HFFc6 (cell line): ENCODE measurements at places on chromosomes 3 and 15. TPM values are rescaled to one million over a fixed set of nuclear protein-coding genes. Genes with fewer than 3 reads are reported as not detected.

DNA sequence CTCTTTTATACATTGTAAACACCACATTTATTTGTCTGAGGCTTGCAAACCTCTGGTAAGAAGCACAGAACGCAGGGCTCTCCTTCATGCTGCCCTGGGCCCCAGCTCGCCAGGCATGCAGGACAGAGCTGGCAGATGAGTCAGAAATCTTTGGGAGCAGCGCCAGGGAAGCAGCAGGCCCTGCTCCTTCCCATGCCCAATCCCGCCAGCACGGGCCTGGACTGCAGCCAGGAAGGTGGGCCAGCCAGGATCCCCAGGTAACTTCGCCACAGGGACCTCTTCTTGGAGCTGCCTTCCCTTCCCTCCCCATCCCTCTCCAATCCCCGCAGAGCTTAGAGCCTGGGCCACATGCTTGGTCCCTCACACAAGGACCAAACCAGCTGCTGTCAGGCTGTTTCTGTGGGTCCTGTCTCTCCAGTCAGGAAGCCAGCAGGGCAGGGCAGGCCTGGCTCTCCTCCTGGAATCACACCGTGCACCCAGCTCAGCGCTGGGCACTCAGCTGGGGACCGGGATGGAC lies 8.8 kb downstream of the STOML1 start:
- DNase-seq = peak; percentile 84

GRCh38 chr3:23942546-23942945 lies 2.5 kb upstream of the NR1D2 start:
- DNase-seq = no peak

DNA sequence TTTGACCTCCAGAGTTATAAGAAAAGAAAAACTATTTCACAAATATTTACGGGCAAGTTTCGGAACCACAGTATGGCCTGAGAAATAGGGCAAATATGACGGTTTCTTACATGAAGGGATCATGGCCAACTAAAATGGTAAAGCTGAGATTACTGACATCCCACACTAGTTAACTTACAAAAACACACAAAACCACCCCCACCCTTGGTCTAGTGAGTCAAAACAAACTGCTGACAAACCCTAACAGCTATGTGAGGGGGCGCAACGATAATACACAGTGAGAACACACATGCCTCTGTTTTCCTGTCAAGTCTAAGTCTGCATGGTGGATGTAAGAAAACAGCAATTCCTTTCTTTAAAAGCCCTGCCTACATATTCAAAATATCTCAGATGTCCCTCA lies 32.3 kb downstream of the CBLB start:
- DNase-seq = peak; percentile 32

- no peak for DNase-seq
These were observed 85.1 kb upstream of the NTRK3 start for GRCh38 chr15:88341653-88342052.

PP2D1 gene
- total RNA-seq = not detected in 3 replicates

DNA sequence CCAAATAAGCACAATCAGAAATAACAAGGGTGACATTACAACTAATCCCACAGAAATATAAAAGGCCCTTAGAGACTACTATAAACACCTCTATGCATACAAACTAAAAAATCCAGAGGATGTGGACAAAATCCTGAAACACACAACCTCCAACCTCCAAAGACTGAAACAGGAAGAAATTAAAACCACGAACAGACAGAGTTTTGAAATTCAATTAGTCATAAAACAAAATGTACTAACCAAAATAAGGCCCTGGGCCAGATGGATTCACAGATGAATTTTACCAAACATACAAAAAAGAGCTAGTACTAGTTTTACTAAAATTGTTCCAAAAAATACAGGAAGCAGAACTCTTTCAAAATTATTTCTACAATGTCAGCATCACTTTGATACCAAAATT lies 1043.6 kb downstream of the DIPK2A start:
- DNase-seq = no peak

- DNase-seq = peak; percentile 61
These were observed 794.8 kb downstream of the MCTP2 start for GRCh38 chr15:95025924-95026728.

SNTN gene
- total RNA-seq = not detected in 3 replicates

GRCh38 chr3:49674497-49674983 lies 389 bp downstream of the APEH start:
- no peak for DNase-seq

- DNase-seq = no peak
These were observed 339.8 kb downstream of the THSD4 start for GRCh38 chr15:71455107-71455506.

IL1RAP gene
- total RNA-seq = 3.4 to 5.4 TPM (median 5.0 TPM) in 3 replicates

GRCh38 chr15:73802431-73803041 lies 49.4 kb upstream of the INSYN1 start:
- no peak for DNase-seq

LYSMD2 gene
- 12.8 to 15.5 TPM (median 13.3 TPM) in 3 replicates for total RNA-seq

DNA sequence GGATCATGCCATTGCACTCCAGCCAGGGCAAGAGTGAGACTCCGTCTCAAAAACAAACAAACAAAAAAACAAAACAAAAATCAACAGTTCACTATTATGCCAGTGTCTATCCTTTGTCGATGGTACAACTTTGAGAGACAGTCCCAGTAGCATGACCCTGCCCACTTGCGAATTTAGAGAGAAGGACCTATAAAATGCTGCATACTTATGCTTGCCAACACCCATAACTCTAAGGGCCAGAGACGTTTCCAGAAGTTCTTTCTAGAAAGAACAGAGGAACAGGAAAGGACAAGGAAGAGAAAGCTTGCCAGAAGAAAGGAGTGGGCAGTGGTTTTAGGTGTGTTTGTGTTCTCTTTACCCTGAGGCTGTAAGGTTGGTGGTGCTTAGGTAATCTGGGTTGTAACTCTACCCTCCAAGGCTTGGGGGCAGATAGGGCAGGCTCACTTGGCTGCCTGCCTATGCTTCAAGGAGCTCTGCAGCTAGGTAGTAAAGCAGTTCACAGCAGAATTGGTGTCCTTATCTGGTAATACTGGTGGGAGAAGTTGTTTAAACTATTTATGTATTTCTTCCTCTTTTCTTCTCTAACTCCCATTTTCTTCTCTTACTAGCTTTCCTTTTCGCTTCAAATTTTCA lies 50.6 kb upstream of the SPPL2A start:
- no peak for DNase-seq

- DNase-seq = peak; percentile 40
These were observed 88.6 kb upstream of the GSK3B start for GRCh38 chr3:120182613-120183511.

KBTBD8 gene
- 1.6 to 2.3 TPM (median 1.6 TPM) in 3 replicates for total RNA-seq

DNA sequence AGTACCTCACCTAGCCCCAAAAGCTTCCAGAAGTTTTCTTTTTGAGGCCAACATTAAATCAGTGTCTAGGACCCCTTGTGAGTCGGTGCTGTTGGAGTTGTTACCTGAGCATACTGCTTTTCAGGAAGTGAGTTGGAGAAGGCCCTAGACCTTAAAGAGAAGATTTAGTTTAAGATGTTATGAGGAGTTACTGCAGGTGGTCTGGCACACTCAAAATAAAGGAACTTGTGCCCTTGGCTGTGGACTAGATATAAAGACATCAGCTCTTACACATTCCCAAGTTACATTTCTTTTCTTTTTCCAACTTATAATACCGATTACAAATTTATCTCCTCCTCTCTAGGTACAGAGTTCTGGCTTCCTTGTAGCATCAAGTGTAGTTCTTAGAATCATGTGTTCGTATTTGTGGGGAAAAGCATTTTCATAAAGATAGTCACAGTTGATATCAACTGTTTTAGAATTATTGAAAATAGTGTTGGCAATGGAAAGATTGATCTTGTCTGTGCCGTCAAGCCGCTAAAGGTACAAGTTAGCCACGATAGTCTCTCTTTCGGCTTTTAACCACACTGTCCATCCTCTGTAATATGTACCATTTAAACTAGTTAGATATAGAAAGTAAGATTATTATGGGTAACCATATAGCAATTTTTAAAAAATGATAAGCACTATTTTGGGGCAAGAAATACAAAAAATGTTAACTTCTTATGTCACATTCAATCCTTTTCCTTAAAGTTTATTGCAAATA lies 8.6 kb downstream of the ZIC1 start:
- no peak for DNase-seq

- DNase-seq = no peak
These were observed 542 bp upstream of the UBAP1L start for GRCh38 chr15:65115542-65115941.

DNA sequence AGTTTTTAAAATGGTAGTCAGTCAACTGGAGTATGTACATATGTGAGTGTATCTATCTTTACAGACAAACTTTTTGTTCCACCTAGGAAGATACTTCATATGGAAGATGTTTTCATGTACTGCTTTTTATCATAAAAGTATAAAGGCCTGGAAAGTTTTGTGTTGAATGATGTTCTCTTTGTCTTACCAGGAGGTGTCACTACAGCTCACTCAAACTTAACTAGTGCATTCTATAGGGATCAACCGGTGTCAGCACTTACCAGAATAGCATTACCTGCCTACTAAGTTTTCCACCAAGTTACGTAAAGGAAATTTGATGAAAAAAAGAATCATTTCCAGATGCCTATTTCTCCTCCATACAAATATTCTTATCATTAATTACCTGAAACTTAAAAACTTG lies 522.6 kb upstream of the SEMA6D start:
- DNase-seq = peak; percentile 32

RETNLB gene
- not detected in 3 replicates for total RNA-seq

ADAMTS7 gene
- total RNA-seq = 0.50 to 0.64 TPM (median 0.63 TPM) in 3 replicates

GRCh38 chr15:61659566-61660190 lies 400.6 kb downstream of the VPS13C start:
- DNase-seq = no peak

PEX5L gene
- total RNA-seq = 0.28 TPM in 1 of 2 replicates, not detected in the other

KNL1 gene
- 8.3 to 20.7 TPM (median 16.1 TPM) in 3 replicates for total RNA-seq

SPINK8 gene
- not detected in 3 replicates for total RNA-seq

- DNase-seq = no peak
These were observed 90.0 kb upstream of the HES1 start for GRCh38 chr3:194045919-194046318.

DNA sequence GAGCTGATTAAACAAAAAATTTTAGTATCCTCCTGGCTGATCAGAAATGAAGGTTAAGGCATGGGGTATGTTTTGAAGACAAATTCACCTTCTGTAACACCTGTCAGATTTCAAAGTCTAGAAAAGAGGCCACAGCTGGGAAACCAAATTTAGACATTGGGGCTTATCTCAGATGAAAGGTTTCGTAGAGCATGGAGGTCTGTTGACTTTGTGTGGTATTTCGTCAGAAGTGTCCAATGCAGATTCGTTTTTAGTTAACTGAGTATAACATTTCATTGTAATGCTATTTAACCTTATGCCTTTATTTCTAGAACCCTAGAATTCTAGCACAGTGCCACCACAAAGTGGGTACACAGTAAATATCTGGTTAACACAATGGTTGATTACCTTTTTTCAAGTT lies 61.7 kb downstream of the FNDC3B start:
- no peak for DNase-seq

DNA sequence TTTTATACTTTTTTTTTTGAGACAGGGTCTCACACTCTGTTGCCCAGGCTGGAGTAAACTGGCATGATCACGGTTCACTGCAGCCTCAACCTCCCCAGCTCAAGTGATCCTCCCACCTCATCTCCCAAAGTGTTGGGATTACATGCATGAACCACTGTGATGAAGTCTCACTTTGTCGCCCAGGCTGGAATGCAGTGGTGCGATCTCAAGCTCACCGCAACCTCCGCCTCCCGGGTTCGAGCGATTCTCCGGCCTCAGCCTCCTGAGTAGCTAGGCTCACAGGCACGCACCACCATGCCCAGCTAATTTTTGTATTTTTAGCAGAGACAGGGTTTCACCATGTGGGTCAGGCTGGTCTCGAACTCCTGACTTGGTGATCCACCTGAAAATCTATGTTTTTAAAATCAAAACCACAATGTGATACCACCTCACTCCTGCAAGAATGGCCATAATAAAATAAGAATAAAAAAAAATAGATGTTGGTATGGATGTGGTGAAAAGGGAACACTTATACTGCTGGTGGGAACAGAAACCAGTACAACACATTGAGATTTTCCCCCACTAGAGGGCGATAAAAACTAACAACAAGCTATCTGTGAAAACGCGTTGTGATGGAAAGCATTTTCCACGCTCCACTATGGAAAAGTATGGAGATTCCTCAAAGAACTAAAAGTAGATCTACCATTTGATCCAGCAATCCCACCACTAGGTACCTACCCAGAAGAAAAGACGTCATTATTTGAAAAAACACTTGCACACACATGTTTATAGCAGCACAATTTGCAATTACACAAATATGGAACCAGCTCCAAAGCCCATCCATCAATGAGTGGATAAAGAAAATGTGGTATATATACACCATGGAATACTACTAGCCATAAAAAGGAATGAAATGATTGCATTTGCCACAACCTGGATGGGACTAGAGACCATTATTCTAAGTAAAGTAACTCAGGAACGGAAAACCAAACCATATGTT lies 26.8 kb upstream of the OCA2 start:
- DNase-seq = peak; percentile 56

GOLGA8M gene
- 0.32 to 0.47 TPM in 2 of 3 replicates, not detected in the other for total RNA-seq

UTS2B gene
- 0.53 to 0.73 TPM (median 0.72 TPM) in 3 replicates for total RNA-seq

APOD gene
- total RNA-seq = 0.14 to 0.43 TPM (median 0.26 TPM) in 3 replicates

DNA sequence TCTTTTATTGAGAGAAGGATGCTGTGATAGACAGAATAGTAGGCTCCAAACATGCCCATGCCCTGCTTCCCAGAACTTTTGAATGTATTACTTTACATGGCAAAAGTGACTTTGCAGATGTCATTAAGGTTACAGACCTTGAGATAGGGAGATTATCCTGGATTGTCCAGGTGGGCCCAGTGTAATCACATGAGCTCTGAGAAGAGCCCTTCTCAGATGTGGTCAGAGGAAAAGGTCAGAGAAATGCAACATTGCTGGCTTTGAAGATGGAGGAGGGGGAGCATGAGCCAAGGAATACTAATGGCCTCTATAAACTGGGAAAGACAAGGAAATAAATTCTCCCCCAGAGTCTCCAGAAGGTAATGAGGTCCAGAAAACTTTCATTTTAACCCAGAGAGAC lies 45.8 kb upstream of the LYZL4 start:
- no peak for DNase-seq

ACAD9 gene
- 41.2 to 44.0 TPM (median 42.6 TPM) in 3 replicates for total RNA-seq

DNA sequence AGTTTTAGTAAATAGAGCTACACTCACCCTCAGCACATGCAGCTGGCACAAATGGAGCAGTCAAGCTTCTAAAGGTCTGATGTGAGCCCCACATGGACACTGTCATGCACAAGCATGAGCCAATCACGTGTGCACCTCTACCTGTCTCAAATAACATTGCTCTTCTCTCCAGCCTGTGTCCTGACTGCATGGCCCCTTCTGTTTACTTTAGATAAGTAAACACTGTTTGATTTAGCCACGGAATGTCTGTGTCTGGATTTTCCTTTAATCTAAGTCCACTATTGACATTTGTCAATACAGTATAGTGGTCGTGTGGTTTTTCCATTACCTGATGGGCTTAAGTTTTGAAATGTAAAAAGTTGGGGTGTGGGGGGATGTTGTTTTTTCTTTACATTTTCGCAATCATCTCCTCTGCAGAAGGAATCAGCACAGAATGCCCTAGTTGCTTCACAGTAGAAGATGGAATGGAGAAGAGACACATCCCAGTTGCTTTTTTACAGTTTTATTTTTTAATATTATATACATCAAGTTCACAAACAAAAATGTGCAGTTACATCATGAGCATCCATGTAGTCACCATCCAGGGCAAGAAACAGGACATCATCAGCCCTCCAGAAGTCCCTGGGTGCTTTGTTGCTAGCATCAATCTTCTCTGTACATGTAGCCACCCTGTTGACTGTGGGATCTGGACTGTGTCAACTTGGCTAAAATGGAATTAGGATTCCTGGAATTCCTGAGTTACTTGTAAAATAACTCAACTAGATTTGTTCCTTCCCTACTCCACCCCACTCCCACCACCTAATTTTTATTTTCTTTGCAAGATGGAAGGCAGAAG lies 146.1 kb downstream of the UACA start:
- no peak for DNase-seq

- no peak for DNase-seq
These were observed 38.5 kb downstream of the FBLN2 start for GRCh38 chr3:13587442-13587841.

CPNE9 gene
- total RNA-seq = not detected in 3 replicates
